Activated effector memory CD4-positive, alpha-beta T cell treated with anti-CD3 and anti-CD28 coated beads, Interleukin-2, amount 50 U/mL, for 16 hours (primary cell): ENCODE measurements at places on chromosomes 4 and X.
A peak's percentile ranks its signal among the peaks of the same experiment; 100 is the strongest.

GRCh38 chr4:65668201-65669089, 1.8 kb downstream of the EPHA5 start:
- no peak for DNase-seq

- DNase-seq = no peak
Measured at GRCh38 chrX:29535212-29536162, 679.9 kb upstream of the MAGEB2 start.

GRCh38 chr4:86594559-86595425, 677 bp downstream of the PTPN13 start:
- peak; percentile 67 for DNase-seq

- DNase-seq = no peak
Measured at GRCh38 chr4:55637272-55637820, 1.2 kb upstream of the NMU start.

- no peak for DNase-seq
Measured at GRCh38 chr4:136306361-136306760, 1225.9 kb downstream of the PCDH18 start.

DNA sequence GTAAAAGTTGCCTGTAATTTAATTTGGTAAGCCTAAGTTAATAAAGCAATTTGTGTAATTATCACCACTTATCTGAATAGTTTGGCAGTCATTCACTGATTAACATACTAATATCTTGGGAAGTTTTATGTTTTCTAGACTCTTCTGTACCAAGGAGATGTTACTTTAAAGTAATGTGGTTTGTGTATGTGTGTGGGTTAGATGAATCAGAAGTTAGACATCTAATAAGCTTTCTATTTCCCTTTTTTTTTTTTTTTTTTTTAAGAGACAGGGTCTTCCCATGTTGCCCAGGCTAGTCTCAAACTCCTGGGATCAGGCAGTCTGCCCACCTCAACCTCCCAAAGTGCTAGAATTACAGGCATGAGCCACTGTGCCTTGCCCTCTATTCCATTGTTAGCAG, 5.3 kb downstream of the SLAIN2 start:
- DNase-seq = no peak
